PC-9 (cell line): ENCODE measurements at places on chromosomes 2 and 18. TPM values are rescaled to one million over a fixed set of nuclear protein-coding genes. Genes with fewer than 3 reads are reported as not detected.

Gene ANKRD30B
- total RNA-seq: not detected in 2 replicates

Gene RUFY4
- not detected in 2 replicates for total RNA-seq

Gene ANKRD29
- 4.3 and 4.6 TPM in 2 replicates for total RNA-seq

Gene NETO1
- total RNA-seq: not detected in 2 replicates

Gene EIPR1
- 40.4 and 40.6 TPM in 2 replicates for total RNA-seq

Gene LRP1B
- total RNA-seq: 1.7 and 2.9 TPM in 2 replicates

Gene IL18RAP
- not detected in 2 replicates for total RNA-seq

Gene VIT
- total RNA-seq: not detected in 2 replicates

Gene SLC5A7
- not detected in 2 replicates for total RNA-seq

Gene PKDCC
- total RNA-seq: 3.9 and 5.5 TPM in 2 replicates

Gene BCL2
- total RNA-seq: 2.0 TPM in 2 replicates

Gene SIX3
- total RNA-seq: 1.4 TPM in 2 replicates

Gene PDE1A
- 0.11 and 0.30 TPM in 2 replicates for total RNA-seq

Gene THADA
- total RNA-seq: 28.1 and 30.5 TPM in 2 replicates

Gene SPOPL
- 20.6 and 21.0 TPM in 2 replicates for total RNA-seq

Gene C2orf76
- total RNA-seq: 11.5 and 12.7 TPM in 2 replicates

Gene DSEL
- 2.1 and 2.5 TPM in 2 replicates for total RNA-seq

Gene RAB6D
- total RNA-seq: not detected in 2 replicates

Gene AMER3
- total RNA-seq: not detected in 2 replicates

Gene CGREF1
- 0.37 TPM in 1 of 2 replicates, not detected in the other for total RNA-seq
